Stimulated activated CD4-positive, alpha-beta T cell treated with anti-CD3 and anti-CD28 coated beads, TNF-alpha, amount 100 ng/mL, for 4 hours (primary cell): ENCODE measurements at places on chromosomes 13 and 19.

DNA sequence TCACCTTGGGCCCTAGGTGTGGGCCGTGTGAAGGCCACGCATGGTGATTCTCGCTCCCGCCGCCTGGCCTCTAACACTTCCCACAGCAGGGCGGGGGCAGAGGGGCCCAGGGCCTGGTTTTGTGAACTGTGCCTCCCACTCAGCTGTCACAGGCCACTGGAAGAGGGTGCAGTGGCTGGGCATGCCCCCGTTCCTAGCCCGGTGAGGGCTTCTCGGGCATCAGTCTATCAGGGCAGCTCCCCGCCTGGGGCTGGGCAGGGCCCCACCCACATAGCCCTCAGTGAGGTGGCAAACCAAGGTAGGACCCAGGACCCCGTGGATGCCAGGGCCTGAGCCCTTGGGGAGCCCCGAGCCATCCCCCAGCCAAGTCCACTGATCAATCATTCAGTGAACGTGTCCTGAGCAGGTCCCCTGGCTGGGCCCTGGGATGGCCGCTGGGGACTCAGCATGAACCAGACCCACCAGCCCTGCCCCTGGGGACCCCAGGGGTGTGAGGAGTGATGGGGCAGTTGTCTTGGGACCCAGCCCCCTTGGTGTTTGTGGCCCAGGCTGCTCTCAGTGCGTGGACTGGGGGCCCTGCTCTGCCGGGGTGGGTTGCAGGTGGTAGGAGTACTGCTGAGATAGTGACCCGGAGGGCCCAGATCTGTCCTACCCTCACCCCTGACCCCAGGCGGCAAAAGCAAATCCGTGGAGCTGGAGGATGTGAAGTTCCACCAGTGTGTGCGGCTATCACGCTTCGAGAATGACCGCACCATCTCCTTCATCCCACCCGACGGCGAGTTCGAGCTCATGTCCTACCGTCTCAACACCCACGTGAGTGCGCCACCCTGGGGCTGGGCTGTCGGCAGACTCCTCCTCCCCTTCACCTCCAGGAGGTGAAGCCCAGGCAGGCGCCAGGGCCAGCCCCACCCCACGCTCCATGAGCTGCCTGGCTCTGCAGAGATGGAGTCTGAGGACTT lies 29.4 kb downstream of the AP1M1 start:
- DNase-seq, result no peak

- DNase-seq, result no peak
These were observed 646.3 kb upstream of the SLITRK1 start for GRCh38 chr13:84528408-84529070.

GRCh38 chr13:26526702-26527216 lies 30.7 kb upstream of the WASF3 start:
- DNase-seq, result no peak

DNA sequence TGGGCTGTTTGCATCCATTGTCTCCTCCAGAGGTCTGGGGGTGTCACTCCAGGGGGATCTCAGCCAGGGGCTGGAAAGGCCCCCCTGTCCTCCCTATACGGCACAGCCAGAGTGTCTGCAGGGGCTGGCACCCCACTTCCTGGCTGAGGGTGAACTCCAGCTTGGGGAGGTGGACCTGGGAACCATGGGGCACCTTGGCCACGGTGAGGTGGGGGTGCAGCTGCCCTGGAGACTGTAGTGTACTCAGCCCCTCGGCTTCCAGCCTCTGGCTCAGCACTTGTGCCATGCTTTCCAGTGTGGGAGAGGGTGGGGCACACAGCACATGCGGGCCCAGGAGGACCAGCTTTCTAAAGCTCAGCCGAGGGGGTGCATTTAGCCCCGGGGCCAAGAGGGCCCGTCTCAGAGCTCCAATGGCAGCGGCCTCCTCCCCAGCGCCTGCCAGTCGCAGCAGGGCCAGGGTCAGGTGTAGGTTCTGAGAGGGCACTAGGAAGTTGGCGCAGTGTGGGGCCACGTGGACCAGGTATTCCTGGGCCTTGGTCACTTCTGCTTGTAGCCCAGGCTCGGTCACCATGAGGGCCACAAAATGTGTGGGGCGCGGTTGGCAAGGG lies 1.4 kb downstream of the LENG9 start:
- no peak for DNase-seq

DNA sequence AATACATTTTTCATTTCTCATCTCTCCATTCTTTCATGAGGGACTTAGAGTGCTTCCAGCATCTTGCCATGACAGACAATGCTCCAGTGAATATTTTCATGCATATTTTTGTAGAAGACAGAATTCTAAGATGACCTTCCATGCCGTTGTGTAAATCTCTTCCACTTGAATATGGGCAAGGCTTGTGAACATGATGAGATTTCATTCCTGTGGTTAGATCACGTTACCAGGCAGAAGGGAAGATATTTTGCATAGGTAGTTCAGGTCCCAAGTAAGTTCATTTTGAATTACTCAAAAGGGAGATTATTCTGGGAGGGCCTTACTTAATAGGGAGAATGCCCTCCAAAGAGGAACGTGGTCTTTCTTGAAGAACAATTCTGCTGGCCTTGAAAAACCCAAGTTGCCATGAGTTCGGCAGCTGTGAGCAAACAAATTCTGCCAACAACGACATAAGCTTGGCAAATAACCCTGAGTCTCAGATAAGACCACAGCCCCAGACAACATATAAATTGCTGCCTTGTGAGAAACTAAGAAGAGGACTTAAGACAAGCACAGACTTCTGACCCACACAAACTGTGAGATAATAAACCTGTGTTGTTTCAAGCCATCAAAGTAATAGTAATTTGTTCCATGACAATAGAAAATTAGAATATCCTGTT lies 400.5 kb upstream of the GPC6 start:
- DNase-seq, result no peak
